ENCODE measurements at places on chromosomes 1 and 21. TPM values are rescaled to one million over a fixed set of nuclear protein-coding genes. Genes with fewer than 3 reads are reported as not detected.

Gene FCER1G
- 4.3 TPM for total RNA-seq

Gene RGS1
- not detected for total RNA-seq

Gene SELENBP1
- 15.6 TPM for total RNA-seq

Gene C4BPB
- 6.6 TPM for total RNA-seq

Gene HYI
- total RNA-seq: 47.8 TPM

Gene CDCA8
- total RNA-seq: 7.8 TPM

Gene RXFP4
- not detected for total RNA-seq

GRCh38 chr1:109923946-109924275 lies 13.3 kb downstream of the CSF1 start:
- H3K27ac ChIP-seq: no peak overlapping the region
- peaks cover 33% of the 10 kb centered on the region for H3K4me1 ChIP-seq
- no peak for DNase-seq
- peaks cover 13% of the 10 kb centered on the region for H3K27me3 ChIP-seq

GRCh38 chr1:245129319-245130240 lies 25.2 kb upstream of the KIF26B start:
- H3K4me1 ChIP-seq: peaks cover 15% of the 10 kb centered on the region
- no peak for DNase-seq
- H3K36me3 ChIP-seq: peaks cover 10% of the 10 kb centered on the region
- H3K27me3 ChIP-seq: peaks cover 4% of the 10 kb centered on the region
- H3K27ac ChIP-seq: no peak overlapping the region

- no peak overlapping the region for H3K4me3 ChIP-seq
- peak overlapping the region; percentile 43 for H3K27ac ChIP-seq
- no peak for DNase-seq
- H3K36me3 ChIP-seq: no peaks in the 10 kb centered on the region
- H3K27me3 ChIP-seq: peaks cover 2% of the 10 kb centered on the region
These were observed 11.2 kb downstream of the RBM15 start for GRCh38 chr1:110350360-110350759.

DNA sequence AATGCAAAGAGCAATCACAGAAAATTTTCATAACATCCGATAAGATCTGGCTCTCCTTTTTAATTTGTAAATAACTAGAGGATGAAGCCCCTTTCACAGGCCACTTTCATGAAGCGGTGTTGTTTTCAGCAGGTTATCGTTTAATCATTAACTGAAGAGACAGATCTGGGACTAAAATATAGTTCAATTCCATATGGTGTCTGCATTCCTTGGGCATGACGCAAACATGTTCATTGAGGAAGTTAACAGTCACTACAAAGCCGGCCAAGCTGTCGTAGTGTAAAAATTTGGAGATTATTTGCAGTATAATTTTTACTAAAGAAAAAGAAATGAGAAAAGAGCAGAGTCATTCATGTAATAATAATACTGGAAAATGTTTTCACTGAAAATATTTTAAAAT lies 565.2 kb upstream of the ADAMTS5 start:
- no peaks in the 10 kb centered on the region for H3K4me1 ChIP-seq
- H3K4me3 ChIP-seq: no peak overlapping the region
- H3K27me3 ChIP-seq: no peaks in the 10 kb centered on the region
- H3K27ac ChIP-seq: no peak overlapping the region
- no peak for DNase-seq

GRCh38 chr1:30225357-30225756 lies 498.0 kb downstream of the MATN1 start:
- DNase-seq: no peak
- H3K4me3 ChIP-seq: no peak overlapping the region
- no peaks in the 10 kb centered on the region for H3K4me1 ChIP-seq
- H3K27me3 ChIP-seq: peaks cover 4% of the 10 kb centered on the region
- no peak overlapping the region for H3K27ac ChIP-seq

DNA sequence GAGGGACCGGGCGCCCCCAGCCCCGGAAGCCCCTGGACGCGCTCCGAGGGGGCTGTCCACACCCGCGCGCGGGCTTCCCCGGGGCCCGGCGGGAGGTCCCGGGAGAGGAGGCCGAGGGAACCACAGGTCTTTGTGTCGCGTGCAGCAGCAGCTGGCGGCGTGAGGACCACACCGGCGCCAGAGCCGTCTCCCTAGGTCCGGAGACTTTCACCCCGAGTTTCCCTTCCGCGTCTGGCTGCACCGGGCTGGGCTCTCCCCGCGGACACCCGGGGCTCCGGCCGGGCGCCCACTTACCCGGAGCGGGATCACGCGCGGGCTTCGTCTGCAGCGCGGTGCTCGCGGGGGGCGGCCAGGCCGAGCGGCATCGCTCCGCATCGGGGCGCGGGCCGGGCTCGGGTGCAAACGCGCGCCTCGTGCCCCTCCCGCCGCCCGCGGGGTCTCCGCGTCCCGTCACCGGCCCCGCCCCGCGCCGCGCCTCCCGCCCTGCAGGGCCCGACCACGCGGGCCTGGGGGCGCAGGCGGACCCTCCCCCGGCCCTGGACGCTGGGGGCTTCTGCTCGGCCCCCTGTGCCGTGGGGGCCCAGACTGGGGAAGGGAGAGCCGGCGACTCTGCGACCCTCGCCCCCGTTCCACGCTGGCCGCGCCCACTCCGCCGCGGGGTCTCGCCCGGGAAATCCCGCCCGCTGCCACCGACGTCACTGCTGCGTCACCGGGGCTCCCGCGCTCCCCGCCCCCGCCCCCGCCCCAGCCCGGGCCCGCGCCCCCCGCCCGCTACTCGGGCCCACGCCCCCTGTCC lies at the start of gene GNG4:
Gene GNG4, minus strand, starts transcription at position 417 of the 796 bp plus-strand sequence. CDS start 65,946 bp downstream, outside the sequence.
- peak; percentile 41 for DNase-seq
- H3K4me3 ChIP-seq: peak within 1 kb of the TSS; percentile 86
- H3K27ac ChIP-seq: no peak within 1 kb of the TSS
- H3K36me3 ChIP-seq: no peaks in the 10 kb centered on the region
- H3K27me3 ChIP-seq: peaks cover 12% of the 10 kb centered on the region
- H3K4me1 ChIP-seq: peaks cover 16% of the 10 kb centered on the region

- peak overlapping the region; percentile 91 for H3K27ac ChIP-seq
- DNase-seq: no peak
- H3K4me1 ChIP-seq: peaks cover 26% of the 10 kb centered on the region
- H3K36me3 ChIP-seq: no peaks in the 10 kb centered on the region
- H3K27me3 ChIP-seq: peaks cover 1% of the 10 kb centered on the region
These were observed 3.2 kb upstream of the MYOC start for GRCh38 chr1:171655746-171656116.

- H3K27ac ChIP-seq: peak overlapping the region; percentile 63
- no peak overlapping the region for H3K4me3 ChIP-seq
- DNase-seq: no peak
These were observed 65.7 kb downstream of the RUNX3 start for GRCh38 chr1:24864370-24864777.

Data from endothelial cell (in vitro differentiated cells).